ENCODE measurements at places on chromosomes 12 and 14. TPM values are rescaled to one million over a fixed set of nuclear protein-coding genes. Genes with fewer than 3 reads are reported as not detected.

RTL1 gene
- total RNA-seq, result not detected

DNA sequence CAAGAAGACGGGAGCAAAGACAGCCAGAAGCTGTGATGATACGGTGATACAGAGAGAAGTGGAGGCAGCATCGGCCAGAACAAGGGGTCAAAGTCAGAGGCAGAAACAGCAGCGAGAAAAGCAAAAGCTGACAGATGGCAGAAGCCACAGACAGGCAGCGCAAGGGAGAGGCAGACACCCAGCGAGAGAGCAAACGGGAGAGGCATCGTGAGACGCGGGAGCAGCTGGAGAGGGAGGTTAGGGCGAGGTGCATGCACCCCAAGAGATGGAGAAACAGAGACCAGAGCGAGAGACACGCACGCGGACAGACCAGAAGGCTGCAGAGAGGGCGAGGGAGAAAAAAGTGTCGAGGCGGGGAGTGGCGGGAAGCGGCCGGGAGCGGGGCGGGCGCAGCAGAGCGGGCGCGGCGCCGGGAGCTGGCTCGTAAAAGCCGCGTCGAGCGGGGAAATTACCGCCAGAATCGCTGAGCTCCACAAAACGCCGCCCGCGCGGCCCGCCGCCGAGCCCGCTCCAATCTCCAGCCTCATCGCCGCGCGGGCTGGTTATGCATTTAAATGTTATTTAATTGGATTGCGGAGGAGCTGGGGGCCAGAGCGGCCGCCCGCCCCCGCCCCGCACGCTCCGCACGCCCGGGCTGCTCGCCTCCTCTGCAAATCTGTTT, 15.6 kb downstream of the SMUG1 start:
- peak; percentile 15 for DNase-seq

- no peak for DNase-seq
These were observed 92.9 kb upstream of the MAX start for GRCh38 chr14:65195042-65195719.

DNA sequence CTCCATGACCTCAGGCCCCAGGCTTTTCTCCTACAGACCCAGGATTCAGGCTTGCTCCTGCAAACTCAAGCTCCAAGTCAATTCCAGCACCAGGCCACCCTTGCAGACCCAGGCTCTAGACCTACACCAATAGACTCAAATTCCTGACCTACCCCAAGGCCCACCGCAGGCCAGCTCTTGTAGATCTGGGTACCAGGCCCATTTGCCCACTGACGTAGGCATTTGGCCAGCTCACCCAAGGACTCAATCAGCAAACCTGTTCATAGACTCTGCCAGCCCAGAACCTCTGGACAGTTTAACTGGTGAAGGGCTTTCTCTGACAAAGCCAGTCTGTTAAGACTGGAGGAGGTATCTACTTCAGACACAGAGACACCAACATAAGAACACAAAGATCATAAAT, 52.3 kb downstream of the SPTSSA start:
- no peak for DNase-seq

GRCh38 chr14:51622376-51622775, 29.3 kb upstream of the FRMD6 start:
- DNase-seq, result no peak

DNA sequence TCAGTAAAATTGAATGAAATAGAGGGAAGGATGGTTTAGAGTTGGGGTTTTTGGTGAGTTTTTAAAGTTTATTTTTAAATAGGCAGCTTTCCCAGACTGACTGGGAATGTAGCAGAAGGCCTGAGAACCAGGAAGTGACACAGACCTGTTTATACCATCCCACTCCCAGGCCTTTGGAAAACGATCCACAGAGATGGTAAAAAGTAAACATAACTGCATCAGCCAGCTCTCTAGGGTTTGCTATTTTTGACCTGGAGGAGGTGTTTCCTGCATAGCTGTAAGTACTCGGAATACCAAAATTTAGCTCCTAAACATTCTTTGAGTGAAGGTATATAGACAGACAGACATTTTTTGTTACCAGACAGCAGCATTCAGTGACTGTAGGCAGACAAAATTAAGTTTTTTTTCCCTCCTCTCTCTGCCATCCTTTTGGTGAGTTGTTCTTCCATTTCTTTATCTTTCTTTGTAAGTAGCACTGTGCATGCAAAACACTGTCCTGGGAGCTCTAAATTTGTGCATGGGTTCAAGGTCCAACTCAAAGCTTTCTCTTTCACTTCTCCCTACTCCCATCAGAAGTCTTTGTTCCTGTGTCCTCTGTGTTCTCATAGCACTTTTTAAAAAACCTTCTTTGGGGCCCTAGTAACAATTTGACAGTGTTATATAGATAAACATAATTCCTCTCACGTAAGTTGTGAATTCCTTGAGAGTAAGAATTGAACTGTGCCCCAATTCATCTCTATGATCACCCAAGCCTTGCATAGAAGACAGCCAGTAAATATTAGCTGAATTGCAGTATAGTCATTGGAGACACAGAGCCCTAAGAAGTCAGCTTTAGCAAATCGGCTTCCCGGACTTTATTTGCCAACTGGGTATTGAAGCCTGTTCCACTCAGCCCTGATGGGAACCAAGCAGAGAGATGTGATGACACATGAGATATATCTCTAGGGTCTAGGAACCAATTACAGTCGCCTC, 37.4 kb downstream of the SUSD6 start:
- DNase-seq, result no peak

DNA sequence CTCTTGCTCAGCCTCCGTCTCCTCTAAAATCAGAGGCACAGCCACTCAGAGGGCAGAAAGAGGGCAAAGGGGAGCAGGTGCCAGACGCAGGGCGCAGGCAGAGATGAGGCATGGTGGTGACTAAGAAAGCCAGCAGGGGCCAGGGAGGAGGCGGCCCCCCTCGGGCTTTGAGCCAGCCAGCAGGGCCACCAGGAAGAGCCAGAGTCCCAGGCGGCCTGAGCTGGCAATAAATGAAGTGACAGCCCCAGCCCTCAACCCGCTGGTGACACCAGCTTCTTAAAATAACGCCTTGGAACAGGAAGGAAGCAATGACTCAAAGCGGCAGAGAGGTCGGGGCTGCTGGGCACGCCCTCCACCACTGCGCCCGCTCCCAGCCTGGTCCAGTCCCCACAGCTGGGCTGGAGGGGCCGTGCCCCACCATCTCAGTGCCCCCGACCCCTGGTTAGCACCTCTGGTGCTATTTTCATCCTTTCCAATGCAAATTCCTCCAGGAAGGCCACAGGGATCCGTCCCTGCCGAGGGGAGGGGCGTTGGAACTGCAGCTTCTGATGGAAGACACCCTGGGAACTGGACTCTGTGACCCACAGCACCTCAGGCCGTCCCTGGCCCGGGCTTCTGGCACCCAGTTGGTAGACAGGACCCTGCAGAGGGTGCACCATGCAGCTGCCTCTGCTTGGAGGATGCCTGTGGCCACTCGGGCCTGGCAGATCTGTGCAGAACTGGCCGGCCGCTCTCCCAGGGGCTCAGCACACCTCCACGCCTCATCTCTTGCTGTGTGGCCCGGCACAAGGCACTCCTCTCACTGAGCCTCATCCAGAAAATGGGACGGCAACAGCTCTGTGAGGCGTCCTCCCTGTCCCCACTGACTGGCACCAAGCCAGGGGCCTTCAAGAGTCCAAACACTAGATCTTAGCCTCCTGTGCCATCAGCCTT, 113.7 kb downstream of the NCOR2 start:
- peak; percentile 74 for DNase-seq

DNA sequence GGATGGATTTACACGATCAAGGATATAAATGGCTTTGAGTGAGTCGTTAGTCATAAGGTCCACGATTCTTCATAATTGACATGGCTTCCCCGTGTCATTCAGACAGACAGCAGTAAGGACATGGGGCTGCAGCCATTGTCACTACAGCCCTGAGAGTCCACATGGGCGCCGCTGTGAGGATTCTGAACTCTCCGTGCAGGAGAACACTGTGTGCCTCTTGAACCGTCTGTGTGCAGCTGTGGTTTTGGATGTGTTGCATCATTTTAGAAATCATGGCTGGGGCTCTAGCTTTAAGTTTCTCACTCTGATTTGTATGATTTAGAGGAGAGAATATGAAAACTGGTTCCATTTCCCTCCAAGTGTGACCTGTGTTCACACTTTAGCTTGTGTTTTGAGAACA, 47.2 kb downstream of the NPAS3 start:
- DNase-seq, result no peak

- no peak for DNase-seq
These were observed 109.4 kb downstream of the DACT1 start for GRCh38 chr14:58747181-58747580.

PPFIA2 gene
- not detected for total RNA-seq

DNA sequence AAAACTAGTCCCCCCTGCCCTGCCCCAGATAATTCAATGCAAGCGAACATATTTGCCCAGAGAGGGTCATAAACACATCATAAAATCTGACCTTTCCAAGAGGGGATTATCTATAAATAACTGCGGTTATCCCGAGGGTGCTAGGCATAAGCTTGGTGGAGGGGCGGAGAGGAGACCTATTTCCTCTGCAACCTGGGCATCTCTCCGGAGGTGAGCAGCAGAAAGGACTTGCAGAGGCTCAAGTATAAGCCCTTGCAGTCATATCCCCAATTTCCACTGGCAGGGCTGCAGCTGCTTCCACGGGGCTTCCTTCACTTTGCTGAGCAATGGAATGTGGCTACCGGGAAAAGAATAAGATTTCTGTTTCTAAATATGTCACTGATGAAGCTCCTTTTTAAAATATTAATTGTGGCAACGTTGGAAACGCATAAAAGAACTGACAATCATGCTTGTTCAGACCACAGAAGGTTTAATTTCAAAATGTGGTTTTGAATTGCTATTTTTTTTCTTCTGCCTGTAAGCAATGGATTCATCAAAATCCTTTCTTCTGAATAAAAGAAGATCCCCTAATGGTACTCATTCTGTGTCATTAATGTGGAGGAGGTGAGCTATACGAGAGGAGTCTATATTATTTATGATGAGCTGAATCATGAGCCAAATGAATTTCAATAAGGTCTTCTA, 268.9 kb upstream of the ATP2B1 start:
- DNase-seq, result no peak

CD27 gene
- 82.1 TPM for total RNA-seq

ABHD4 gene
- total RNA-seq, result 13.6 TPM

GRCh38 chr12:81128930-81129554, 51.2 kb downstream of the ACSS3 start:
- no peak for DNase-seq

DNA sequence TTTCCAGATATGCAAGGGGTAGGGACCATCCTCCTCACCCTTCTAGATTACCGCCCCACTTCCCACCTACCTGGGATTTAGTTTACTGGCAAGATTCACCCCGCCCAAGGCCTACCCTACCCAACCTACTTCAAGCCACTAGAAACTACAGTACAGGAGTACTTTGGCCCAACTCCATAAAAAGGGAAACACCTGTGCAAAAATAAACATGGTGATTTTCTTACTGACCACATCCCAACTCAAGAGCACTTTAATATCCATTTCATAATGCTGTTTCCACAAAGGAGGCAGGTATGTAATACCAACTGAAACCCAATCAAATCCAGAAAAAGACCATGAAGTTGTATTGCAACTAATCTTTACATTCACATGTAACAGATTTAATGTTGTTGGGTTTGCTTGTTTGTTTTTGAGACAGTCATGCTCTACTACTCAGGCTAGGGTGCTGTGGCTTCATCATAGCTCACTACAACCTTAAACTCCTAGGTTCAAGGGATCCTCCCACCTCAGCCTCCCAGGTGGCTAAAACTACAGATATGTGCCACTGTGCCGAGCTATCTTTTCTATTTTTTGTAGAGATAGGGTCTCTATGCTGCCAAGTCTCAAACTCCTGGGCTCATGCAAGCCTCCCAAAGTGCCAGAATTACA, 41.7 kb upstream of the RAP1B start:
- DNase-seq, result no peak

DNA sequence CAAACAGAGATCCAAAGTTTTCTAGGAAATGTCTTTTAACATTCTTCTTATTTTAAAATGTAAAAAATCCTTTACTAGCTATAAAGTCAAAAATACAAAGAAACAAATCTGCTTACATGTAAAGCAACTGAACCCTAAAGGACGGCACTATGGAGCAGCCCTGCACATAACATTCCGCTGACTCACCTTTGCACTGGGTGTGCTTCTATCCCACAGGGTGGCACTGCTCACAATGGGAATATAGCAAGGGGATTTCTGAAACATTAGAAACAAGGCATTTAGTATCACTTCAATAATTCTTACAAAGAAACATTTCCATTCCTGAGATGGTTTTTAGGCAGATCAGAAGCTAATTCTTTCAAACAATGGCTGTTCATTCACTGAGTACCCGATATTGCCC, 94.3 kb downstream of the C12orf42 start:
- no peak for DNase-seq

HCAR1 gene
- total RNA-seq, result 8.6 TPM

TSHR gene
- 0.47 TPM for total RNA-seq

GRCh38 chr14:92511453-92512238, 1.9 kb upstream of the RIN3 start:
- DNase-seq, result no peak
